ENCODE measurements at places on chromosomes 3 and 15. TPM values are rescaled to one million over a fixed set of nuclear protein-coding genes. Genes with fewer than 3 reads are reported as not detected.

ROPN1 gene
- not detected for polyA plus RNA-seq

INTS14 gene
- polyA plus RNA-seq = 24.1 TPM

KLHDC8B gene
- 80.8 TPM for polyA plus RNA-seq

CTXND1 gene
- polyA plus RNA-seq = 0.42 TPM

DNAH1 gene
- polyA plus RNA-seq = 2.2 TPM

CDHR4 gene
- polyA plus RNA-seq = 0.10 TPM

C3orf22 gene
- not detected for polyA plus RNA-seq
